ENCODE measurements at places on chromosomes 4 and X. TPM values are rescaled to one million over a fixed set of nuclear protein-coding genes. Genes with fewer than 3 reads are reported as not detected.

CTAG1A gene
- not detected for total RNA-seq

UVSSA gene
- total RNA-seq: 2.5 TPM

ATP6AP2 gene
- total RNA-seq: 136 TPM

SPANXD gene
- total RNA-seq: not detected

DRP2 gene
- total RNA-seq: 0.19 TPM

PHOX2B gene
- total RNA-seq: 0.02 TPM

F11 gene
- total RNA-seq: not detected

PF4V1 gene
- not detected for total RNA-seq

CACNA1F gene
- total RNA-seq: not detected

NDST4 gene
- total RNA-seq: not detected

DGKK gene
- not detected for total RNA-seq

SSX2 gene
- not detected for total RNA-seq

ODAPH gene
- total RNA-seq: not detected

WDR13 gene
- 60.8 TPM for total RNA-seq

RBMXL3 gene
- total RNA-seq: not detected

SLC16A2 gene
- 20.8 TPM for total RNA-seq

SYN1 gene
- total RNA-seq: 0.24 TPM

TCEAL2 gene
- total RNA-seq: not detected

TMEM35A gene
- total RNA-seq: 0.06 TPM

FABP2 gene
- total RNA-seq: not detected

F8A2 gene
- total RNA-seq: not detected

VCX2 gene
- total RNA-seq: not detected

IQCM gene
- not detected for total RNA-seq

ENOX2 gene
- 9.6 TPM for total RNA-seq

HMX1 gene
- total RNA-seq: 0.10 TPM

MAGEC3 gene
- total RNA-seq: not detected

ZAR1 gene
- total RNA-seq: not detected

TMEM31 gene
- total RNA-seq: not detected

PALLD gene
- 78.6 TPM for total RNA-seq

CD40LG gene
- total RNA-seq: not detected

TSPAN7 gene
- 3.0 TPM for total RNA-seq

TEX13D gene
- total RNA-seq: not detected

NAA11 gene
- not detected for total RNA-seq

Measured in A549 treated with dexamethasone at 1 μM for 4 hours (cell line).